ENCODE measurements at places on chromosomes 11 and 22.

DNA sequence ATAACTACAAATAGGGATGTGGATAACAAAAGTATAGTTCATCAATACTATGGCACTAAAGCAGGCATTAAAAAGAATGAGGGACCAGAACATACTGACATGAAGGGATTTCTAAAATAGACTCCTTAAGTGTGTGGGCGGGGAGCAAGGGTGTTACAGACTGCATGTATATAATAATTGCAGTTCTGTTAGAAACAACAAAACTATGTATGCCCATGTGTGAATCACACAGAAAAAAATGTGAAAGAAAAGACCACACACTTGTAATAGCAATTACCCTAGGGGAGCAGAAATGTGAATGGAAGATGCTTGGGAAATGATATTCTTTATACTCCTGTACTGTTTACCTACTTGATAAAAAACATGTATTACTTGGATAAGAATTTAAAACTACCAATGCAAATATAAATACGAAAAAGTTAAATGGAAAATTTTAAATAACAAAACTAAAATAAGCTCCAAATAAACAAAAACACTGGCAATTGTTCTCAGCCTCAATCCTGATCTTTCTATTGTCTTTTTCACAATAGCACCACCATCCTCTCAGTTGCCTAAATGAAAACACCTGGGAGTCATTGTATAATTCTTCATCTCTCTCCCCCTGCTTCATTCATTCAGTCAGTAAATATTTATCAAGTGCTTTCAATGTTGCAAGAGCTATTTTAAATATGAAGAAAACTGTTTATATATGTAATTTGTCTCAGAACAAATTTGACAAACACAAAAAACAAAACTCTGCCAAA is 129.8 kb downstream of the FCHSD2 start:
- DNase-seq = no peak

- no peak for DNase-seq
Measured at GRCh38 chr11:36186340-36187175, 102.7 kb downstream of the COMMD9 start.

DNA sequence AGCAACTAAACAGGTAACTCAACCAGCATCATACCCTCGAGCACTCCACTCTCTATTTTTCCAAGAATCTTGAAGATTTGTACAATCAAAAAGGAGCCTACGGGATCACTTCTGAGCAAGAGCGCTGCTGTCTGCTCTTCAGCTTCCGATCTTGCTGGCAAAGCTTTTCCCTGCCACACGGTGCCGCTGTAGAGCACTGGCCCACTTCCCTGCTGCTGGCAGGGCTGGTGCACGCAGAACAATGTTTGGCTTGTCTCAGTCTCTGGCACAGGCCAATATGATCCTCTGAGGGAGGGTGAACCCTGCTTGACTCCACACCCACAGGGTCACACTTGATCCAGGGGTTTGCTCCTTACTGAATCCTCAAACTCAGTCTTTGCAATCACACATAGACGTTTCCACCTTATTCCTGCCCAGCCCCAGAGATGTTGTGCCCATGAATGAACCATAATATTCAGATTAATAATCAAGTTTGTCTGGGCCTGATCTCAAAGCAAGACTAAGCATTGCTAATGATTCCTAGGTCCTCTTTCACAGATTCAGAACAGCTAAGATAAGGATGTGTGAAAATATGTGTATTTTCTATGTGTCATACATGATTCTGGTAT is 536.6 kb downstream of the SOX6 start:
- DNase-seq = no peak

GRCh38 chr22:41914611-41915034 is 251 bp downstream of the SHISA8 start:
- no peak for DNase-seq

GRCh38 chr11:991711-992307 is 44.7 kb downstream of the MUC6 start:
- no peak for DNase-seq

All from stimulated activated CD8-positive, alpha-beta memory T cell treated with anti-CD3 and anti-CD28 coated beads, Interleukin-4, amount 100 ng/mL, for 1 hour (primary cell).